NCI-H1436 treated with DMSO at 0.1 percent for 48 hours (cell line): ENCODE measurements at places on chromosomes 12 and 14.

GRCh38 chr14:51341338-51341737 lies 101.3 kb downstream of the TMX1 start:
- no peak for DNase-seq

- no peak for DNase-seq
Measured at GRCh38 chr14:76780058-76780345, 18.7 kb downstream of the VASH1 start.

DNA sequence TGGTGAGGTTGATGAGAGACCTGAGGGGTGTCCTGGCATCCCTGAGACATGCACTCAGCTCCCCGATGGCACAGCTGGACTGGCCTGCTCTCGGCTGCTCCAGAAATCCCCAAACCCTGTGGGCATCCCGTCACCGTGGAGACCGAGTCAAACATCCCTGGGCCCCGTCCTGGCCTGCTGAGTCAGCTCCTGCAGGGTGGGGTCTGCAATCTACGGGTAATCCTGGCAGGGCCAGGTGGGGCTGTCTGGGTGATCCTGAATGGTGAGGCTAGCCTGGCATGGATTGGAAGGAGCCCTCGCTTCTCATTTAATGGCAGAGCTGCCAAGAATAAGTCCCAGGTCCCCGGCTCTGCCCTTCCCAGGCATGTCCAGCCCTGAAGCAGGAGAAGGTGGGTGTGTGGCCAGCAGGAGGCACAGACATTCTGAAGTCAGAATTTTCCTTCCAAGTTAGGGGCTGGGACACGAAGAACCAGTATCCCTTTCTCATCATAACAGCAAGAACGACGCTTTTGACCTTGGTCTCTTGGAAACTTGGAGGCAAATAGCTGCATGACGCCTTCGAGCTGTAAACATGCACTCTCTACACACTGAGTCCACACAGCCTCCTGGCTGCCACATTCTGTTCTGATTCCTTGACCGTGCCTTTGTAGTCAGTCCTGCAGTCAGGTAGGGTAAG lies 17.7 kb upstream of the SERPINA4 start:
- no peak for DNase-seq

- DNase-seq = no peak
Measured at GRCh38 chr12:55065535-55065934, 45.8 kb downstream of the NEUROD4 start.

DNA sequence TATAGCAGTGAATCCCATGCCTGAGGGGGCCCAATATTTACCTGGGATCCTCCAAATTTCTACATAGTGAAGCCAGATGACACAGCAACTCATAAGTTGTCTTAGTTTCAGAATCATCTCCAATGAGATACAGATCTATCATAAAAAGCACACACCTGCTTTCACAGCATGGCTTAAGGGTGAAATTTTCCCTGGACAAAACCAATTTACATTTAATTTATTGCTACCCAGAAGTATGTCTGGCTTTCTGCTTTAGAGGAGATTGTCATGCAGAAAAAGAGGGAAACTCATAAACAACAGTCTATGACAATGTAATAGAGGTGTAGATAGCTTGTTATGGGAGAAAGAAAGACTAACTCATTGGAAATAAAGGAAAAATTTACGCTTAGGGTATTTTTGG lies 113.0 kb downstream of the MGAT4C start:
- no peak for DNase-seq

- DNase-seq = no peak
Measured at GRCh38 chr12:38132139-38132538, 184.4 kb upstream of the ALG10B start.

- no peak for DNase-seq
Measured at GRCh38 chr12:16012117-16012516, 101.0 kb downstream of the DERA start.

GRCh38 chr12:113826805-113827538 lies 139.2 kb downstream of the RBM19 start:
- no peak for DNase-seq

DNA sequence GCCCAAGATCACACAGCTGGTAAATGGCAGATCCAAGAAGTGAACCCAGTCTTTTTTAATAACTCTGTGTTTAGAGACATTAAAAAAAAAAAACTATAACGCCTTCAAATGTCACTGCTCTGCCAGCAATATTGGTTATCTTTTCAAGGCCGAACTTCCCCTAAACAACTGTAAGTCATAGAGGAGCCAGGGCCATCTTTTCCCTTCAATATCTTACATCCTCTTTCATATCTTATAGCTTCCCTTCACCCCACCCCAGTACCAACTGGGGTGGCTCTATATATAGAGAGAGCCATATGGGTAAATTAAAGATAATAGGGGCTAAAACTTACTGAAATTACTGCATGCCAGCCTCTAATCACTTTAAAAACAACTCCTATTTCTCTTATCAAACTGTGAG lies 100.2 kb downstream of the STAB2 start:
- no peak for DNase-seq

GRCh38 chr12:19130224-19131024 lies 891 bp downstream of the PLEKHA5 start:
- no peak for DNase-seq

- DNase-seq = no peak
Measured at GRCh38 chr12:34303091-34303870, 281.0 kb downstream of the ALG10 start.

GRCh38 chr12:83432176-83432719 lies 745.5 kb downstream of the TMTC2 start:
- no peak for DNase-seq

DNA sequence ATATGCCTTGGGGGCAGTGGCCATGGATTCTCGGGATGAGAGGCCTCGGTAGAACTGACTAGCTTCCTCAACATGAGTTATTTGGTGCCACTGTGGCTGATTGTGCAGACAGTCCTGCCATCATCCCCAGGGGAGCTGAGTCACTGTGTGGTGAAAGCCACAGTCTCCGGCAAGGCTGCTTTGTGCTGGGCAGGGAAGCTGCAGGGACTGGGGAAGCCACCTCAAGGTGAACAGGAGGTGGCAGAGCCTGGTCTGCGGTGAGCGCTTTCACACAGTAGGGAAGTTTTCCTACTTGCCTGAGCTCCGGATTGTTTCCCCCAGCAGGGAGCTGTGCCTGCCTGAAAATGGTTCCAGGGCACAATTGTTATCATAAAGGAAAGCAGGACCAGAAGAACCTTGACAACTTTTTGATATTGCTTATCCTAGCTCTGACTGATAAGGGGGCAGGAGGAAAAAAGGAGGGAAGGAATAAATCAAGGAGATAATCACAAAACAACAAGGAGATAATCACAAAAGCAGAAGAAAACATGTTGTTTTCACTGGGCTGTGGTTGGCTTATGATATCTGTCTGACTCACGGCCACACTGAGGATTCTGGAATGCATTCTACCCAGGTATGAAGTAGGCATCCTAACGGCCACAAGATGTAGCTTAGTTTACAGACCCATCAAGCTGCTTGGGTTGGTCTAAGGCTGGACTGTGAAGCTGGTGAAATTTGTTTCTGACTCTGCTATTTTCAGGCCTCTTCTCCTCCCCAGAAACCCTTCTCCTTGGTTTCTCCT lies 32.2 kb upstream of the GNG2 start:
- DNase-seq = peak; percentile 41

- no peak for DNase-seq
Measured at GRCh38 chr12:66304296-66304900, 2.1 kb downstream of the HELB start.

DNA sequence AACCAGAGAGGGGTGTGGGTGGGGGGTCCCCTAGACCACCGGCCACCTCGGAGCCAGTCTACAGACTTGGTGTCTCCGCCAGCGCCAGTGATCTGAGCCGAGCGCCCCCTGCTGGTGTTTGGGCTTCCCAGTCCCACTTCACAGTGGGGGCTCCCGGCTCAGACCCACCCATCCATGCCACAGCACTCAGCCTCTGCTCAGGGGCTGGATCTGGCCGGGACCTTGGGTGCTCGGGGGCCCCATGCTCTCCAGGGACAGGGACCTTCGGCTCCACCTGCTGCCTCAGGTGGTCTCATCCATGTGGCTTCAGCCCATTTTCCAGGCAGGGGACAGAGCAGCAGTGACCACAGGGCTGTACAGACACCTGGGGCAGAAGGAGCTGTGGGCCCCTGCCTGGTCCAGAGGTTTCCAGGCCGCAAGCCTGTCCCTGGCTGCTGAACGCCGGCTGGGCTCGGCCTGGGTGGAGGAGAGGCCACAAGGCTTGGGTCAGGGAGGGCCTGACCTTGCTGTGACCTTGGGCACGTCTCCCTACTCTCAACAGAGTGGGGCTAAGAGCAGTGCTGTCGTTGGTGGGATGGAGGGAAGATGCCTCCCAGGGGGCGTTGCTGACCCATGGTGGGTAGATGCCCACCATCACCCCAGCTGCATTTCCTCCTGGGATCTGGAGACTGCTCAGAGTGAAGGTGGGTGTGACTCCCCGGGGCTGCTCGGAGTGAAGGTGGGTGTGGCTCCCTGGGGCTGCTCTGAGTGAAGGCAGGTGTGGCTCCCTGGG lies 86.3 kb downstream of the KIF26A start:
- no peak for DNase-seq

DNA sequence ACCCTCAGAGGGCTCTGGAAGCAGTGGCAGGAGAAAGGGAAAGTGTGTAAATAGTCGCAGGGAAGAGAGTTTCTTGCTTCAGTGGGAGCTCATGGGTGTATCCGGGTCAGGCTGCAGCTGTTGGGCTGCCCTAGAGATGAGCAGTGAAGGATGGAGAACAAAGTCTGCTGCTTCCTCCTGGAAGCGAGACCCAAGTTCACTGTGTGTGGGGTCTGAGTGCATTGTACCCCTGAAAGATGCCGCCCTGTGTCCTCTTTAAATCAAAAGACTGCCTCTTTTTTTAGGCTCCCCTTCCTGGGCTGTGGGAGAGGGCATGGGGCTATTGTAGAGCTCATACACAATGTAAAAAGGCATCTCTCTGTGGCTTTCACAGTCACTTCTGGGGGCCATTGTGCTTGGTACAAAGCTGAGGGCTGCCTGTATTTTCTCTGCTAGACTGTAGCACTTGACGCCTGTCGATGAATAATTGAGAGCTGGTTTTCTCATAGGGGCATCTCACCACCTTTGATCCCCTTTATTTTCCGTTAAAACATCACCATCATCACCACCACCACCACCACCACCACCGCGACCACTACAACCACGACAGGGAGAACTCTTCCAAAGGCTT lies 16.7 kb downstream of the CHST11 start:
- DNase-seq = no peak

- no peak for DNase-seq
Measured at GRCh38 chr14:105525861-105526775, at the start of gene TMEM121. Gene TMEM121, plus strand, starts transcription at chr14:105526583. Its CDS starts 2,252 bp downstream, at chr14:105528835.
